ENCODE measurements at places on chromosomes 4 and X. TPM values are rescaled to one million over a fixed set of nuclear protein-coding genes. Genes with fewer than 3 reads are reported as not detected.

UBE2A gene
- total RNA-seq: 73.5 TPM

ZNF185 gene
- 1.6 TPM for total RNA-seq

ADH1A gene
- not detected for total RNA-seq

SLC9B1 gene
- total RNA-seq: 2.2 TPM

ARMCX6 gene
- 37.5 TPM for total RNA-seq

TLL1 gene
- not detected for total RNA-seq

CABS1 gene
- not detected for total RNA-seq

TMEM47 gene
- not detected for total RNA-seq

SMIM43 gene
- not detected for total RNA-seq

FAM199X gene
- total RNA-seq: 14.0 TPM

ZAR1 gene
- not detected for total RNA-seq

- no peak for DNase-seq
Observed at GRCh38 chrX:153740631-153741222, 16.1 kb downstream of the ABCD1 start.

GRCh38 chrX:118990512-118991227, 16.3 kb downstream of the LONRF3 start:
- DNase-seq: no peak

GRCh38 chr4:27873596-27873995, 1013.0 kb downstream of the STIM2 start:
- no peak for DNase-seq

- DNase-seq: no peak
Observed at GRCh38 chr4:46656071-46656470, 253.0 kb downstream of the COX7B2 start.

- DNase-seq: no peak
Observed at GRCh38 chrX:21741869-21742701, 15.8 kb downstream of the SMPX start.

GRCh38 chr4:41385481-41385880, 128.8 kb downstream of the UCHL1 start:
- no peak for DNase-seq

DNA sequence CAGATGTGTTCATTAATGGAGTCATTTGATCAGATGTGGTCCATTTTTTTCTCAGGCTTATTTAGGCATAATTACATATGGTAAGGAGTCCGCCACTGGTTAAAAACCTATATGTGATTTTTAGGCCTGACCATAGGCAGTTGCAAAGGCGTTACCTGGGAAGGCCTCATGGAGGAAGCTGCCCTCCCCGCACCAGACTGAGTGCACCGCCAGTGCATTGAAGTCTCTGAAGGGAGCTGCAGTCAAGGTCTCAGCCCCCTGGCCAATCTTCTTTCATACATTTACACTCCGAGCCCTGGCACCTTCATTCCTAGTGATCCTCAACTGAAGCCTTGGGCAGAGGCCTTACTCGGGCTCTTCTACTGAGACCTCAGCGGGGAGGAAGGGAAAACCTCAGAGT, 898.2 kb upstream of the AGA start:
- DNase-seq: no peak

DNA sequence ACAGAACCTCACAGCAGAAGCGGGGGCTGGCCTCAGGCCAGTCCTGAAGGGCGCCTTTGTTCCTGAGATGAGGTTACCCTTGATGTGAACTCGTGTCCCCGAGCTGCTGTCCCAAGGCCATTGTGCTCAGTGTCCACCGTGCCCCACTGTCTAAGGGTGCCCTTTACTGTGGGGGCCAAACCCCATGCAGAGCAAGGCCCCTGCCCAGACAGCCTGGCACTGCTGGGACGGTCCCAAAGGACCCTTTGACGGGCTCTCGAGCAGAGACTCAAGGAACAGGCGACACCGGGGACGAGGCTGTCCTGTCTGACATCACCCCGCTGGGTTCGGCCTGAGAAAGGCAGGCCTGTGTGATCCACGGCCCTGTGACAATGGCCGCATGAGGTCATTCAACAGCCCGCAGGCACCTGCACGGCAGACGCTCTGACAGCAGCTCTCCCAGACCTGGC, 100.6 kb downstream of the ABLIM2 start:
- no peak for DNase-seq

DNA sequence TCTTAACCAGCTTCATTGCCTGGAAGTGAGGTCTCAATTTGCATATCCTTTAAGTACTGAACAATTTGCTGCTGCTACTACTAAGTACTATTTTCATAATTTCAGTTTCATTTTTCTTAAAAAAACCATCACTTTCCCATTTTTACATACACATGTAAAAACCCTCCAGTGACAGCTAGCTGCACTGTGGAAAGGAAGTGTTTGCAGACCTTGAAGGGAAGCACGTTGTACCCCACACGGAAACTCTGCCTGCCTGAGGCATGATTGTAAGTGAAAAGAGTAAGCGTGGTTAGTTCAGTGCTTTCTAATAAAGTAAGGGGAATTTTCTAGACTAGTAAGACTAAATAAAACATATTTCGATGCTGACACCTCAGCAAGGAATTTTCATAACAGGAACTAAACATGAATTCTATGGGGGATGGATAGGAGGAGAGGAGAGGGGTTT, 103.6 kb downstream of the RAPGEF2 start:
- no peak for DNase-seq

GRCh38 chr4:174882317-174882992, 35.7 kb upstream of the ADAM29 start:
- DNase-seq: no peak

- no peak for DNase-seq
Observed at GRCh38 chr4:2141022-2141761, 82.1 kb downstream of the NAT8L start.

DNA sequence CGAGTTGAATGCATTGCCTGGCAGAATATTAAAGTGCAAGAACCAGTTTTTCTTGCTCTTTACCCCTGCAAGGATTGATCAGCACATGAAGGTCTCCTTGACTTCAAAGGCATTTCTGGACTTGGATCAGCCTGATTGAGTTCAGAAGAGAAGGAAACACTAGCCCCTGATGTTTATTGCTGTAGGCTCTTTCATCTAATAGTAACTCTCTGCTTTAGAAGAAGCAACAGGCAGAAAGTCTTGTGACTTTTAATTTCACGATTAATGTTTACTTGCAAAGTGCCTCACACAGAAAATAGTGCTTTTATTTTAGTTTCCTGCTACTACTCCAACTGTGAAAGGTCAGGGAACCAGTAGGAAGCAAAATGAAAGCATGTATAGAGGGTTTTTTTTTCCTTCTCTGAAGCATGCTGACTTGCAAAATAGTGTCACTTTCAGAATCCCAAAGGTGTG, 69.1 kb downstream of the PCDH7 start:
- DNase-seq: no peak

- no peak for DNase-seq
Observed at GRCh38 chr4:126614356-126614855, 1018.4 kb upstream of the INTU start.

GRCh38 chrX:40170830-40171512, 73.2 kb upstream of the BCOR start:
- DNase-seq: no peak

GRCh38 chrX:123313486-123313885, 129.4 kb downstream of the GRIA3 start:
- no peak for DNase-seq

DNA sequence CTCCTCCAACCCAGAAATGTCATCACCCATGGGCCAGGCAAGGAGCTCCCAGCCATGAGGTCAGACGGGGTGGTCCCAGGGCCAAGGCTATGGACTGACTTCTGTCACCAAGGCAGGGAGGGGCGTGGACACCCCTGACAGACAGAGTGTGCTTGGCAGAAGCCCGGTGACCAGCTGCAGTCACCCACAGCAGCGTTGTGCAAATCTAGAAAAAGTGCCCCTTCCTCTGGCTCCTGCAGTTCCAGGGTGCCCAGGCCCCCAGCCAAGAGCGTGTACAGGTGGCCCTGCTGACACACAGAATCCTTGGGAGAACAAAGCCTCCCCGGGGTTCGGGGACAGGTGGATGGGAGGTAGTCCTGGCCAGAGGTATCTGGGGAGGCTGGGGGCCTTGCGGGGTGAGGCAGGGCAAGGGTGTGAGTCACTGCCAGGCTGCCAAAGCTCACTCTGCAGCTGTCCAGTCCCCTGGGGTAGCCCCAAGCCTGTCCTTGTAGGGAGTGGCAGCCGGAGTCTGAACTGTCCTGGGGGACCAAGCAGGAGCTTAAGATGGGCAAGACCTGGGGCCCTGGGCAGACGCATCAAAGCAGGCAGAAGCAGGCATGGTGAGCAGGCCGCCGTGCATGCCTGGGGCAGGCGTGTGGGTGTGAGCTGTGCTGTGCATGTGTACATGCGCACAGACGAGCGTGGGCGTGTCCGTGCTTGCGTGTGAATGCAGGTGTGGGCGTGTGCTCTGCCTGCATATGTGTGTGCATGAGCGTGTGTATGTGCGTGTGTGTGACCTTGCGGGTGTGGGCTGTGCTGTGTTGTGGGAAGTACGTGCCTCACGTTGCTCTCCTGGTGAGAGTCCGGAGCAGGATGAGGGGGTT, 3.3 kb downstream of the MYL5 start:
- DNase-seq: peak; percentile 34

Measured in activated naive CD8-positive, alpha-beta T cell treated with anti-CD3 and anti-CD28 coated beads, Interleukin-2, amount 10 ng/mL, durations not matched to agents 7 days and 5 days (primary cell).